ENCODE measurements at places on chromosomes 13 and 19.

DNA sequence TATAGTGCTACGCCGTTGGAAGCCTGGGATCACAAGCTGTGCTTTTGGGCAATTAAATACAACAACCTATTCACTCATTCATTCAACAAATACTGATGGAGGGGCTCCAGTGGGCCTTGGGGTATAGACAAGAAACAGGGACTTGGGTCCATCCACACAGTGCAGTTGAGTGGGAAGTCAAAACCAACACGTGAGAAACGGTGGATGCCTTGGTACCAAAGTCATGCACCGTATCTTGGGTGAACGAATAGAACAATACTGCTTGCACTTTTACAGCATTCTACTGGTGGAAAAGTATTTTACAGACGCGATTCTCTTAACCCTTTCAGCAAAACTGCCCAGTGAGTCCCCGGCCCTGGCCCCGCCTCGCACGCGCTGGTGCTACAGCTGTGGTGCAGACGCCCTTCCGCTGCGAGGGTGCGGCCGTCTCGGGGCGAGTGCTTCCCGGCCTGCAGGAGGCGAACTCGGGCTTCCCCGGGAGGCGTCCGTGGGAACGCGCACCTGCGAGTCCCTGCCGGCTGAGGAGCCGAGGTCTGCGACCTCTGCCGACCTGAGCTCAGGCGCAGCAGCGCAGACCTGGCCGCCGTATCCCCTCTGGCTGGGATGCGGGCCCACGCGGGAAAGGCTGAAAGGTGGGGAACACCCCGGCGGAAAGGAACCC lies 8.3 kb downstream of the TNFRSF19 start:
- no peak for DNase-seq

DNA sequence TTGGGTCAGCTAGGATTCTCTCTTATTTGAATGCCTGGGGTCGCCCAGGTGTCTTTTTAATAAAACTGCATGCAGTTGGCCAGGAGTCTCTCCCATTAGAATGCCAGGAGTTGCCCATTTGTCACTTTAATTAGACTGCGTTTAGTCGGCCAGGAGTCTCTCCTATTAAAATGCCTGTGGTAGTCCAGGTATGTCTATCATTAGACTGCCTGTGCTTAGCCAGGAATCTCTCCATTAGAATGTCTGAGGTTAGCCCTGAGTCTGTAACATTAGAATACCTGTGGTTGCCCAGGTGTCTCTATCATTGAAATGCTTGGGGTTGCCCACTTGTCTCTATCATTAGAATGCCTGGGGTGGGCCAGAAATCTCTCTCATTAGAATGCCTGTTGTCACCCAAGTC lies 1470.9 kb downstream of the UQCRFS1 start:
- no peak for DNase-seq

DNA sequence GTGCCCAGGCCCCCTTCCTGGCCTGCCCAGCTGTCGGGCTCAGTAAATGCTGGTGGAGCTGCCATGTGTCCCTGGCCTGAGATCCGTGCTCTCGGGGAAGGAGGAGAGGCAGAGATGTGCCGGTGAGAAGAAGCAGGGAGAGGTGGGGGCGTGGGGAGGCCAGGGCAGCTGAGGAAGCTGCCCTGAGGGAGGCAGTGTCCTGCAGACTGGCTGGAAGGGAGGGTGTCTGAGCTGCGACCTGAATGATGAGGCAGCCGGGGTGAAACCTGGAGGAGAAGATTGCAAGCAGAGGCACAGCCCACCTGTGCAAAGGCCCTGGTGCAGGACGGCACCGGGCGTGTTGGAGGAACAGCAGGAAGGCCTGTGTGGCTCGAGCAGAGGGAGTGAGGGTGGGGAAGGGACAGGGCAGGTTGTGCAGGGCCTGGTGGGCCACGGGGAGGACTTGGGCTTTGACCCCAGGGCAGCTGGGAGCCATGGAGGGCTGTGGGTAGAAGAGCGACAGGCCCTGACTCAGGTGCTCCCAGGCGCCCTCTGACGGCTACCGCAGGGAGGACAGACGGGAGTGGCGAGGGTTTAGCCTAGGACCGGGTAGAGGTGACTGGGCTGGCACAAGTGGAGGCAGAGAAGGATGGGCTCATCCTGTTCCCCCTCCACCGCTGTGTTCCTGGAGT lies 14.0 kb upstream of the CELF5 start:
- DNase-seq: no peak

DNA sequence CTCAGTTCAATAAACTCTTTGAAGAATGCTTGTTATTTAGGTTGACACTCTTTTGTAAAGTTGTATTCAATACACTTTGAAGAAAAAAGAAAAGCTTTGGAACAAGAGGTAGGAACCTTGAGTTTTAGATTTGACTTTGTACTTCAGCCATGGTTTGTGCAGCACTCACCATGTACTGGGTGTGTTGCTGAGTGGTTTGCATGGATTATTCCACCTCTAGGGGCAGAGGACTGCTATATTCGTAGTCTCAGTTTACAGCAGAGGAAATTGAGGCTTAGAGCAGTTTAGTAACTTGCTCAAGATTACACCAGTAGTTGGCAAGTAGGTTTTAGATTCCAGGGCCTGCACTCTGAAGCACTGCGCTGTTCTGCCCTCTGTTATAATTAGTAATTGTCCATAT lies 68.8 kb downstream of the DNAJC3 start:
- no peak for DNase-seq

GRCh38 chr13:93309886-93310523 lies 83.4 kb downstream of the GPC6 start:
- DNase-seq: no peak

DNA sequence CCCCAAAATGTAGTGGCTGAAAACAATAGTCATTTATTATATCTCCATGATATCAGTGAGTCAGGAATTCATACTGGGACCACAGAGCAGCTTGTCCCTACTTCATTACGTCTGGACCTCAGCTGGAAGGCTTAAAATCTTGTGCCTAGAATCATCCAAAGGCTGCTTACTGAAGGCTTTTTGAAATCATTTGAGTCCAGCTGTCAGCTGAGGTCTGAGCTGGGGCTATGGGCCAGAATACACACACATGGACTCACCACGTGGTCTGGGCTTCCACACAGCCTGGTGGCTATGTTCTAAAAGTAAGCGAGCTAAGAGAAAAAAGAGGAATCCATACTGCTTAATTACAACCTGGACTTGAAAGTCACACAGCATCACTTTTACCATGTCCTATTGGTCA lies 209.2 kb downstream of the KCTD12 start:
- DNase-seq: no peak

GRCh38 chr19:16654140-16654539 lies 5.8 kb downstream of the SMIM7 start:
- no peak for DNase-seq

DNA sequence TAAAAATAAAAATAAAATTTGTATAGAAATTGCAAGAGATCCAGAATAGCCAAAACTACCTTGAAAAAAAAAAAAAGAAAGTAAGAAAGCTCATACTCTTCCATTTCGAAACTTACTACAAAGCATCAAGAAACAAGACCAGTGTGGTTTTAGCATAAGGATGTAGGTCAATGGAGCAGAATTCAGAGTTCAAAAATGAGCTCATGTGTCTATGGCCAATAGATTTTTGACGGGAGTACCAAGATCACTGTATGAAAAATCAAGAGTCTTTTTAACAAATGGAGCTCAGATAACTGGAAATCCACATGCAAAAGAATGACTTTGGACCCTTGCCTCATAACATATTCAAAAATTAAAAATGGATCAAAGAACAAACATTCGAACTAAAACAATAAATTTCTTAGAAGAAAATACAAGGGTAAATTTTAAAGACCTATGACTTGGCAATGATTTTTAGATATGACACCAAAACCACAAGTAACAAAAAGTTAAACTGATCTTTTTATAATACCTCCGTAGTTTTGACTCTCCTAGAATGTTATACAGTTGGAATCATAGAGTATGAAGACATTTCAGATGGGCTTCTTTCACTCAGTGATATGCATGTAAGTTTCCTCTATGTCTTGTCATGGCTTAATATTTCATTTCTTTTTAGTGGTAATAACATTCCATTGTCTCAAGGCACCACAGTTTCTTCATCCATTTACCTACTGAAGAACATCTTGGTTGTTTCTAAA lies 43.2 kb downstream of the KLF12 start:
- no peak for DNase-seq

- DNase-seq: no peak
These were observed 6.4 kb upstream of the EPHX3 start for GRCh38 chr19:15238639-15239155.

DNA sequence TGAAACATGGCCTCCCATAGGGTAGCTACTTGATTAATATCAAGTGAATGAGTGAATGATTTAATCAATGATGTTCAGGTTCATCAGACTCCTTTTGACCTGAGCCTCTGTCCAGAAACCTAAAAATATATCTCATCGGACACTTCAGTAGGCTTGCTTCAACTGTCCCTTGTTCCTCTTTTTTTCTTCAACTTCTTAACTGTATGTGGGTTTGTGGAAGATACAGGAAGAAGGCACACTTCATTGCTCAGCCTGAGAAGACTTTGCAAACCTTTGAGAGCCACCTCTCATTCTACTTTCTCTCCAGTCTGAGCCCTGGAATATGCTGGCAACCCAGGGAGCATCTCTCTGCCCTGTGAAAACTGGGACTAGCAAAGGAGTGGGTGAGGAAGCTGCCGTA lies 557.0 kb downstream of the FGF9 start:
- DNase-seq: no peak

- DNase-seq: no peak
These were observed 49.2 kb upstream of the ATP12A start for GRCh38 chr13:24630851-24631620.

DNA sequence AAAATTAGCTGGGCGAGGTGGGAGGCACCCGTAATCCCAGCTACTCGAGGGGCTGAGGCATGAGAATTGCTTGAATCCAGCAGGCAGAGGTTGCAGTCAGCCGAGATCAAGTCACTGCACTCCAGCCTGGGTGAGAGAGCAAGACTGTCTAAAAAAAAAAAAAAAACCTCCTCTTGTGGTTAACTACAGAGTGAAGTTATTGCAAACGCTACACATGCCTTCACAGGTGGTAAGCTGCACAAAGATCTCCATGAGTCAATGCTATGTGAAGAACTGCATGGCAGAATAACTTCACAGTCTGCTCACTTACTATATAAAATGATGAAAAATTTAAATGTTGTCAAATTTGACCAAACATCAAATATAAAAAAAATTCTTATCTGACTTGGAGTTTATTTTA lies 436.8 kb downstream of the FGF14 start:
- DNase-seq: no peak

DNA sequence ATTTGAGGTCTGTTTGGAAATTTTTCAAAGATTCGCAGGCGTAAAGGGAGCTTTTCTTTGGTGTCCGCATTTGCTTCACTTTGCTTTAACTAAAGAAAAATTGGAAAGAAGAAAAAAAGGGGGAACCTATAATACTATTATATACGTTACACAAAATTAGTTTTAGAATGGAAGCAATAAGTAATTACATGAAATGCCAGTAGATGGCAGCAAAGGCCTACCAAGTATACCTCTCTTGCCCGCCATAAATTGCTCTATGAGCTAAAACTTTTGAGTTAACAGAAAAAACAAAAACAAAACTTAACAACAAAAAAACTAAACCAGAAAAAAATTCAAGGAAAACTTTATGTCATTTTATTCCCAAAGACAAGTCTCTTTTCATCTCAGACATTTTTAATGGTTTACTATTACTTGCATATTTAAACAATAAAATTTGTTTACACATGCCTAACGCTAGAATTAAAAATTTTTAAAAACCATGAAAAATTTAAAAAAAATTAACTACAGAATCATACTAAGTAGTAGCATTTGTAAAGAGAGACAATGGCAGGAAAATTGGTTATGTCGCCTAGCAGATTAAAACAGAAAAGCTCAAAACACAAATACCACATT lies 271.4 kb downstream of the NALCN start:
- DNase-seq: peak; percentile 47

DNA sequence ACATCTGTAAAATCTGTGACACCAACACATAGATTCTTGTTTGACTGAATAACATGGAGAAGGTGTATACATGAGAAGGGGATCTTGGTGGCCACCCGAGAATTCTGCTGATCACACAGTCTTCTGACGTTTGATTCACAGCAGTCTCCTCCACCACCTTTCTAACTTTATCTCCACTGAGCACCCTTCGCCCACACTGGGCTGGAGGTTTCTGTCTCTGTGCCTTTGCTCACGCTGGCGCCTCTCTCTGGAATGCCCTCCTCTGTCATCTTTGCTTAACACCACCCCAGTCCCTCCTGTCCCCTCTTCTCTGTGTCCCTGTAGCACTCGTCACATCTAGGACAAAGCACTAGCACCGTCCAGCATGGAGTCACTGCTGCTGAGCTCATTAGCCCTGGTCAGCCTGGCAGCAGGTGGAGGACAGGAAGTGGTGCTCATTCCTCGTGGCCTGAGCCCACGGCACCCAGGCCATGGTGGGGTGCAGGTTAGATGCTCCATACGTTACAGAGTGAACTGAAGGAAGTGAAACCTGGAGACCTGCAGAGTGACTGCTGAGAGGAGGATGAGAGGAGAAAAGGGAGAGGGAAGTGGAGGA lies 384.6 kb downstream of the UQCRFS1 start:
- no peak for DNase-seq

DNA sequence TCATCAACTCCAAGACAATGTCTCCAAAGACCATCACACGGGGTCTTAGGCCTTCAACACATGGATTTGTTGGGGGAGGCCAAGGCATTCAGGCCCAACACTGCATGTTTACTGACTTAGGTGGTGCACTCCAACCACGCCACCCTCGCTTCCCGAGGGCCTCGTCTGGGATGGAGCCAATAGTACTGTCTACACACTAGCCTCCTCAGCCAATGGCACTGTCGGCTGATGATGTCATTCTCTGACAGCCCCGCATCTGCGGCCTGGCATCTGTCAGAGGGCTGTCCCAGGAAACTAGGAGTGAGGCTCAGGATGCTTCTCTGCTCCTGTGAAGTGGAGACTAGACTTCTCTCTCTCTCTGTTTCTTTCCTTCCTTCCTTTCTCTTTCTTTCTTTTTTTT lies 96.6 kb downstream of the TEX26 start:
- DNase-seq: no peak

GRCh38 chr13:52642131-52642530 lies at the start of gene HNRNPA1L2:
HNRNPA1L2 (plus strand) TSS chr13:52642431; CDS start chr13:52642493, 62 bp downstream.
- no peak for DNase-seq

DNA sequence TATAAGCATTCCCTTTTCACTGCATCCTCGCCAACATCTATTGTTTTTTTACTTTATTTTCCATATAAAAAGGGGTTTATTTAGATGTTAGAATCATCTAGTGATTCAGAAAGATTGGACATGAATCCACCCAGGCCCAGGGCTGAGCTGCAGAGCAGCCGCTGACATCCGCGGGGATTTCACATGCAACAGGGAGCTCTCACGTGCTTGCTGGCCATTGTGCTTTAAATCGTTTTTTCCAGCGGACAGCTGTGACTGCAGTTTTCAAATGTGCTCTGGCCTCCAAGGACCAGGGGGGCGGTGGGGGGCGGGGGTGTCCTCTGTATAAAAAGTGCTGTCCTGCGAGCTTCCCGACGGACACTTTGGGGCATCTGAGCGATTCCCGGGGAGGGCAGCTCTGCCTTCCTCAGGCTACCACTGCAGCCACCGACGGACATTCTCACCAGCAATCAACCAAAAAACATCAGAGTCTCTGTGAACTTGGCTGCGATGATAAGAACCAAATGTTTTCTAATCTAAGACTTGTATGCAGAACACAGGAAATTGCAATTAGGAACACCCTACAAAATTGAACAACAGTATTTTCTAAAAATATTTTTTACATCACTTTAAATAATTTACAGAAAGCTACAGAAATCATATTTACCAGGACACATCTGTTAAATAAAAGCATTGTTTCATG lies 12.6 kb downstream of the RB1 start:
- DNase-seq: no peak
